Neural crest cell (in vitro differentiated cells): ENCODE measurements at places on chromosomes 4 and X. TPM values are rescaled to one million over a fixed set of nuclear protein-coding genes. Genes with fewer than 3 reads are reported as not detected.

- peaks cover 3% of the 10 kb centered on the region for H3K4me1 ChIP-seq
- no peak overlapping the region for H3K4me3 ChIP-seq
- H3K27ac ChIP-seq = no peak overlapping the region
- H3K27me3 ChIP-seq = no peaks in the 10 kb centered on the region
These were observed 11.6 kb upstream of the MND1 start for GRCh38 chr4:153332936-153333335.

- H3K4me3 ChIP-seq = no peak overlapping the region
- no peaks in the 10 kb centered on the region for H3K36me3 ChIP-seq
- no peaks in the 10 kb centered on the region for H3K4me1 ChIP-seq
- DNase-seq = no peak
- no peaks in the 10 kb centered on the region for H3K27me3 ChIP-seq
These were observed 270.6 kb downstream of the ADGRA3 start for GRCh38 chr4:22245294-22245693.

GRCh38 chr4:7457201-7458065, 22.7 kb upstream of the PSAPL1 start:
- no peaks in the 10 kb centered on the region for H3K27me3 ChIP-seq
- no peak overlapping the region for H3K27ac ChIP-seq
- H3K4me1 ChIP-seq = peaks cover 11% of the 10 kb centered on the region
- H3K36me3 ChIP-seq = no peaks in the 10 kb centered on the region
- DNase-seq = no peak
- H3K4me3 ChIP-seq = no peak overlapping the region

The S100P gene
- total RNA-seq = not detected in 2 replicates

DNA sequence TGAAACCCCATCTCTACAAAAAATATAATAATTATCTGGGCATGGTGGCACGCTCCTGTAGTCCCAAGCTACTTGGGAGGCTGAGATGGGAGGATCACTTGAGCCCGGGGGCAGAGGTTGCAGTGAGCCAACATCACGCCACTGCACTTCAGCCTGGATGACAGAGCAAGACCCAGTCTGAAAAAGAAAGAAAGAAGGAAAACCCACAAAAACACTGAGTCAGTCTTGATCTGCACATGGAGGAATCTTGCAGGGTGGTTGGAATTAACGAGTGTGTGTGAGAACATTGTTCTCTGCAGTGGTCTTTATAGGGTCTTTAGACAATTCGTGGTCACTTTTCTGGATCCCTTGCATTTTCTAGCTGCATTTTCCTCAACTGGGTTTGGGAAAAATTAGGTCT, 23.2 kb downstream of the ADD1 start:
- no peak overlapping the region for H3K27ac ChIP-seq
- DNase-seq = no peak
- H3K4me1 ChIP-seq = peaks cover 67% of the 10 kb centered on the region
- no peaks in the 10 kb centered on the region for H3K36me3 ChIP-seq
- no peak overlapping the region for H3K4me3 ChIP-seq

The TLL1 gene
- total RNA-seq = 1.7 and 2.2 TPM in 2 replicates

DNA sequence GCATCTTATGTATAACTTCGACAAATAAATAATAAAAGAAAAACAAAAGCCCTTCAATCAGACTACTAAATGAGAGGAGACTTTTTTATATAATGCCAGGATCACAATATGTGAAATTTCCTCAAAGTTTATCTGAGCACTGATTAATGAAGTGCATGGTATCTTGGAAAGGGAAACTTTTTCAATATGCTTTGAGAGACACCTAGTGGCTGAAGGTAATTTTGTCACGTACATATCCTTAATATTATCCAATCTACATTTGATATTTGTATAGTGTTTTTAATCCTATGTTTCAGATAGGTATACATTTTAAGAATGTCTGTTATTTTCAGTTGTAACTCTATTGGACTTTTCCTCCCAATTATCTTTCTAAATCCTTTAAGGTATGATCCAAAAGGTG, 146.8 kb downstream of the KLHL4 start:
- no peak overlapping the region for H3K27ac ChIP-seq
- H3K36me3 ChIP-seq = no peaks in the 10 kb centered on the region
- H3K4me1 ChIP-seq = no peaks in the 10 kb centered on the region

GRCh38 chr4:2792711-2793585, at the start of gene SH3BP2:
Gene SH3BP2, plus strand, starts transcription at chr4:2793085. Its CDS starts 27,533 bp downstream, at chr4:2820618.
- H3K4me3 ChIP-seq = peak within 1 kb of the TSS; percentile 59
- no peak within 1 kb of the TSS for H3K27ac ChIP-seq
- DNase-seq = peak; percentile 60
- H3K4me1 ChIP-seq = peaks cover 6% of the 10 kb centered on the region
- H3K36me3 ChIP-seq = no peaks in the 10 kb centered on the region

GRCh38 chrX:38206036-38206435, 14.6 kb downstream of the SRPX start:
- no peak overlapping the region for H3K27ac ChIP-seq
- peaks cover under 1% of the 10 kb centered on the region for H3K36me3 ChIP-seq
- DNase-seq = no peak
- no peaks in the 10 kb centered on the region for H3K27me3 ChIP-seq

GRCh38 chr4:112954286-112954685, 95.2 kb upstream of the ANK2 start:
- no peak overlapping the region for H3K4me3 ChIP-seq
- H3K27me3 ChIP-seq = no peaks in the 10 kb centered on the region
- no peak for DNase-seq
- H3K27ac ChIP-seq = no peak overlapping the region
- H3K36me3 ChIP-seq = peaks cover 6% of the 10 kb centered on the region
- peaks cover 37% of the 10 kb centered on the region for H3K4me1 ChIP-seq

DNA sequence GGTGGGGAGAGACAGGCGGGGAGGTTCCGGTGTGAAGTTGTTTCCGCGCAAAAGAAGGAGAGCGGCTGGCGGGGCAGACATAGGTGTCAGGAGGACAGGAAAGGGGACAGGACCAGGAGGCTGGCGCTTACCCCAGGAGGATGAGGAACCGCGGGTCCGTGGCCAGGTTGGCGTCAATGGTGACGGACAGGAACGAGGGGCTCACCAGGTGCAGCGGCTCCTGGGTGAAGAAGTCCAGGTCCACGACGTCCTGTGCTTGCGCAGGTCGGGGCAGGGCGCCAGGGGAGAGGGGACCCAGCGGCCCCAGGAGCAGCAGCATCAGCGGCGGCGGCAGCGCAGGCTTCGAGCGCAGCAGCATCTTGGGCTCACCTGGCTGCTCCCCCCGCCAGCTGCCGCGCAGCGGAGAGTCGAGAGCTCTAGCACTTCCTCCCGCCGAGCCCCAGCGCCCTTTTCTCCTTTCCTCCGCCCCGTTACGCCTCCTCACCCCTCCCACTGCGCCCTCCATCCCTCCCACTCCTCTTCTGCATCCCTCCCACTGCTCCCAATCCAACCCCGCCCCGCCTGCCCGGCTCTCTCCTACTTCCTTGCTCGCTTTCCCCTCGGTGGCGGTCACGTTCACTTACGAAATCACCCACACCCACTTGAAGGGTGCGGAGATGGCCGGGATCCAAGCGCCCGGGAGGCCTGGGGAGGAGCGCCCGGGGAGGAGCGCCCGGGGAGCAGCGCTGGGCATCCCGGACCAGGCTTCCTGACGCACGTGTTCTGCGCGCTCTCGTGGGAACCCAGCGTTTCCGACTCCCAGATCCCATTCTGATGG, at the start of gene HPSE:
TSS of gene HPSE (minus strand) at position 424 of the 817 bp plus-strand sequence. CDS start at position 358, 66 bp downstream.
- no peak within 1 kb of the TSS for H3K27ac ChIP-seq
- H3K4me1 ChIP-seq = peaks cover 13% of the 10 kb centered on the region
- H3K27me3 ChIP-seq = peaks cover 75% of the 10 kb centered on the region

The HSFX1 gene
- total RNA-seq = 1.0 and 1.4 TPM in 2 replicates

GRCh38 chr4:123257591-123257990, 139.0 kb upstream of the SPRY1 start:
- H3K4me3 ChIP-seq = no peak overlapping the region
- peaks cover 3% of the 10 kb centered on the region for H3K36me3 ChIP-seq
- H3K27ac ChIP-seq = no peak overlapping the region
- H3K27me3 ChIP-seq = no peaks in the 10 kb centered on the region

GRCh38 chr4:179695175-179695574, 2252.9 kb upstream of the AGA start:
- H3K36me3 ChIP-seq = no peaks in the 10 kb centered on the region
- no peak overlapping the region for H3K27ac ChIP-seq
- no peaks in the 10 kb centered on the region for H3K27me3 ChIP-seq
- DNase-seq = no peak

GRCh38 chrX:68918202-68918601, 89.4 kb downstream of the EFNB1 start:
- no peaks in the 10 kb centered on the region for H3K27me3 ChIP-seq
- H3K4me1 ChIP-seq = peaks cover 20% of the 10 kb centered on the region
- H3K27ac ChIP-seq = no peak overlapping the region
- H3K36me3 ChIP-seq = no peaks in the 10 kb centered on the region
- H3K4me3 ChIP-seq = no peak overlapping the region

DNA sequence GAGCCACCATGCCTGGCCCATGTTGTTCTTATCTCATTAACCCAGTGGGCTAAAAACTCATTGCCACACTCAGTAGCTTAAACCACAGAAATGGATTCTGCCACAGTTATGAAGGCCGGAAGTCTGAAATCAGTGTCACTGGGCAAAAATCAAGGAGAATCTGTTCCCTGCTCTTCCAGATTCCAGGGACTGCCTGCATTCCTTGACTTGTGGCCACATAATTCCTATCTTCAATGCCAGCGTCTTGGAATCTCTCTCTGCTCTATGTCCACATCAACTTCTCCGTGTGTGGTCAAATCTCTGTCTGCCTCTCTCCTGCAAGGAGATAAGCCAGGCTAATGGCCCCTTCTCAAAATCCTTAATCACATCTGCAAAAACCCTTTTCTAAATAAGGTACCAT, 4.1 kb upstream of the WFS1 start:
- no peak overlapping the region for H3K27ac ChIP-seq
- peaks cover 9% of the 10 kb centered on the region for H3K27me3 ChIP-seq
- H3K4me3 ChIP-seq = no peak overlapping the region
- peaks cover 8% of the 10 kb centered on the region for H3K4me1 ChIP-seq
- no peaks in the 10 kb centered on the region for H3K36me3 ChIP-seq
- DNase-seq = no peak

GRCh38 chrX:123339221-123339905, 155.3 kb downstream of the GRIA3 start:
- H3K36me3 ChIP-seq = peaks cover 3% of the 10 kb centered on the region
- H3K27ac ChIP-seq = no peak overlapping the region
- no peaks in the 10 kb centered on the region for H3K27me3 ChIP-seq
- H3K4me3 ChIP-seq = no peak overlapping the region
- no peak for DNase-seq
